Right forelimb (tissue), 1 donor: ENCODE measurements at places on chromosomes 16 and 17.

- no peak for DNase-seq
Measured at GRCh38 chr16:78445818-78446217, 346.4 kb downstream of the WWOX start.

DNA sequence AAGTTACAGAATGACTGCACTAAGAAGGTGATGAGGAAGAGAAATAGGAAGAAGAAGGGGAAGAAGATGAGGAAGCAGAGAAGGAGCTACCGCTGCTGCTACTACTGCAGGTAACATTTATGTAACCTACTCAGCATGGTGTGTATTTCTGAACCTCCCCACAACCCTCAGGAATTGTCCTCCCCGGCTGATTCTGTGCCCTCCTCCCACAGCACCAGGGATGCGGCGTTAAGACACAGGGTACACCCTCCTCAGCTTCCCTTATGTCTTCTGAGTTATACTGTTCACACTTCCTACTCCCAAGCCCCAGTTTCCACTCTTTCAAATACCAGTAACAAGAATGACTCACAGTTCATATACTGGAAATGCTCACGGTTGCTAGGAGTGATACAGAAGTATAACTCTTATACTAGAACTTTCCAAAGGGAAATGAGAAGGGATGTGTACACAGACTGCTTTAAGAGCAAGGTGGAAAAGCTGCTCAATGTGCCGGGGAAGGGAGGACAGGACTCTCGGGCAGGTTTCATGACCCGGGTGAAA lies 224.5 kb upstream of the PSMD7 start:
- DNase-seq, result no peak

DNA sequence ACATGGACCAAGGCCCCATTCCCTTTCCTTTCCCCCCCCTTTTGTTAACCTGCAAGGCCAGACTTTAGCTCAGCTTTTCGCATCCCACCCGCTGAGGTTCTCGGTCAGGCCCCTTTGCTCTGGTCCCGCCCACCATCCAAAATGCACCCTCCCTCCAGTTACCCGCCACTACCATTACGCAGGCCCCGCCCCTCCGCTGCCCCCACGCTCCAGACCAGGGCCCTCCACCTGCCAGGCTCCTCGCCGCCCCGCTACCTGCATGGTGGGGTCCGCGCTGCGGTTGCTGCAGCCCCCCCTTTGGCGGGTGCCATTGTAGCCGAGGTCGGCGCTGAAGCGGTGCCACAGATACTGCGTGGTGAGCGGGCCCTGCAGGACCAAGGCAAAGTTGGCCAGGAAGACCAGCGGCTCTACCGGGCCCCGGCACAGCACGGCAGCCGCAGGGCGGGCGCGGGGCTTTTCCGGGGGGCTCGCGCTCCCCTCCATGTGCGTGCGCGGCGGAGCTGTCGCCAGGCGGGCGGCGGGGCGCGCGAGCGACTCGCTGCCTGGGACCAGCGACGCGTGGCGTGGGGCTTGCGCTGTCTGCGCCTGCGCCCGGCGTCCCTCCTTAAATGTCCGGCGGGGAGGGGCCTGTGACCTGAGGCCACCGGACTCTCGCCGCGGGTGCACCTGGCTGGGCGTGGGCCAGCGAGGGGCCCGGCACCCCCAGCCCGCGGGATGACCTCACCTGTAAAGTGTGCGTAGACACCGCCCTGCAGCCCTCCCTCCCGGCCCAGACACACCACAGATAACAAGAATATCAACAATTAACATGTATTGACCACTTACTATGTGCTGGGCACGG lies at the start of gene SLC46A1:
SLC46A1 (minus strand) TSS at position 581 of the 841 bp plus-strand sequence; CDS start at position 483, 98 bp downstream.
- DNase-seq, result peak; percentile 75

- no peak for DNase-seq
Measured at GRCh38 chr16:10352262-10352661, 33.6 kb upstream of the ATF7IP2 start.

DNA sequence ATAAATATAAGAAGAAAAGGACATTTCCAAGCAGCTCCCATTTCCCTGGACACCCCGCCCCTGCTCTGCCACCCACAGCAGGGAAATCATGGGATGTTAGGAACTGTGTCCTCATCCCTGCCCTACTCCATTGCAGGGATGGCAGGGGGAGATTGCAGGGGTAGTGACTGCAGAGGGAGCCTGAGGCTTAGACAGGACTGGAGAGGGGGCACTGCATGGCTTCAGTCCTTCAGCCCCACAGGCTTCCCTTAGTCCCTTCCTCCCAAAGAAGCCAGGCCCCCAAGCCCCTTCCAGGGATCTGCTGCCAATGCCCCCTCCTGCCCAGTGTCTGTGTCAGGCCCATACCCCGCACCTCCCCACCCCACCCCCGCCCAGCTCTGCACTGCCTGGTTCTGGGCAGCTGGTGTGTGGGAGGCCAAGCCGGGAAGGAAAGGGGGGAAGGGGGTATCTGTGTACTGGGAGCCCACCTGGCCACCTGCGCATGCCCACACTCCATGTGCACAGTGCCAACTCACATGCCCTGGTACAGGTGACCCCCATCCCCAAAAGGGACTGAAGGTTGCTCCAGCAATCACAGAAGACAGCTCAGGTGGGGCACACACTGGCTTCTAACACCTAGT lies 3.3 kb downstream of the RUNDC3A start:
- DNase-seq, result no peak

GRCh38 chr16:53999841-54000240 lies 286.7 kb downstream of the IRX3 start:
- DNase-seq, result no peak

DNA sequence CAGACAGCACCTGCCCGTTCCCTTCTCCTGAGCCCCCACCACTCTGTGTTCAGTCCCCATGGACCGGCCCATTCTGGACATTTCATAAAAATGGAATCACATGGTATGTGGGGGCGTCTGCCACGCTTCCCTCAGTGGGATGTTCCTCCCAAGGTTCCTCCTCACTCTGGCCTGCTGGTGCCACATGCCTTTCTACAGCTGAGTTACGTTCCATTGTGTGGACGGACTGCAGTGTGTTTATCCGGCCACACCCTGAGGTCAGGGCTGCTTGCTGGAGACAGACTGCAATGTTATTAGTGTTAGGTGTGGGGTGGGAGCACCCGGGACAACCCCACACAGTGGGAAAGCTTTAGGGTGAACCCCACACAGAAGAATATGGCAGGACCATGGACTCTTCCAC lies 5.9 kb upstream of the AATK start:
- no peak for DNase-seq

- DNase-seq, result no peak
Measured at GRCh38 chr16:69293401-69293800, 17.7 kb upstream of the VPS4A start.
